ENCODE measurements at places on chromosomes 6 and 20. TPM values are rescaled to one million over a fixed set of nuclear protein-coding genes. Genes with fewer than 3 reads are reported as not detected.

DNA sequence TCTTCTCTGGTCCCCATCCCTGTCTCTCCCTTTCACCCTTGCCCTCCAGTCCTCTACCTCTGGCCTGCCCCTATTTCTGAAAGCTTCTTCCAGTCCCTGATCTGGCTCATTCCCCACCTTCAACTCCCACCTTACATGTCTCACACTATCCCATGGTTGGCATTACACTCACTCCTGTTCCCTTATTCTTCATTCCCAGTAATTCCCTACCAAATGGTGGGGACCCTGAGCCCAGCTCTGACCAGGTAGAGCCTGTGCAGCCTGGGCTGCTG lies 6.4 kb downstream of the TP53INP2 start:
- no peak for DNase-seq

Gene IMPG1
- not detected for total RNA-seq

DNA sequence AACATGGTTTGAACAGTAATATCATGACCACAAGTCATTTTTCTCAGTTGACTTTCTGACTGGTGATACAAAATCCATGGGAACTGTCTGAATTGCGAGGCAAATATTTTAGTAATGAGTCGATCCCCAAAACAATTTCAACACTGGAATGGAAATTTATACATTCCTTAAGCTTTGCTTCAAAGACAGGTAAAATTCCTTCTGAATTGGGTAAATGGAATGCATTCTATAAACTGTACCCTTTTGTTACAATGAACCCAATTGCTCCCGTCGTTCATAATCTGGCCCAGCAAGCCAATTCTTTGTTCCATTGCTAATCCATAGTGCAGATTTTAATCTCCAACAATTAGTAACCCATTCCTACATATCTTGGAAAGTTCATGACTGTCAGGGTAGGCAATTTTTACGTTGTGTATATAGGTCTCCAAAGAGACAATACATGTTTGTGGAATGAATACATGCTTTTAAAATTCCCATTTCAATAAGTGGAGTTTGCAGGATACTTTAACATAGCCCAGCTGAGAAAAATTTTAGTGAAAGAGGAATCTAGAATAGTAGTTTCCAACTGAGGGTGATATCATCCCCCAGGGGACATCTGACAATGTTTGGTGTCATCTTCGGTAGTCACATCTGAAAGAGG lies 32.7 kb downstream of the CYP24A1 start:
- peak; percentile 97 for DNase-seq

Gene GRIK2
- total RNA-seq, result 2.4 TPM

- DNase-seq, result no peak
Observed at GRCh38 chr6:114690625-114691024, 347.8 kb upstream of the HS3ST5 start.

DNA sequence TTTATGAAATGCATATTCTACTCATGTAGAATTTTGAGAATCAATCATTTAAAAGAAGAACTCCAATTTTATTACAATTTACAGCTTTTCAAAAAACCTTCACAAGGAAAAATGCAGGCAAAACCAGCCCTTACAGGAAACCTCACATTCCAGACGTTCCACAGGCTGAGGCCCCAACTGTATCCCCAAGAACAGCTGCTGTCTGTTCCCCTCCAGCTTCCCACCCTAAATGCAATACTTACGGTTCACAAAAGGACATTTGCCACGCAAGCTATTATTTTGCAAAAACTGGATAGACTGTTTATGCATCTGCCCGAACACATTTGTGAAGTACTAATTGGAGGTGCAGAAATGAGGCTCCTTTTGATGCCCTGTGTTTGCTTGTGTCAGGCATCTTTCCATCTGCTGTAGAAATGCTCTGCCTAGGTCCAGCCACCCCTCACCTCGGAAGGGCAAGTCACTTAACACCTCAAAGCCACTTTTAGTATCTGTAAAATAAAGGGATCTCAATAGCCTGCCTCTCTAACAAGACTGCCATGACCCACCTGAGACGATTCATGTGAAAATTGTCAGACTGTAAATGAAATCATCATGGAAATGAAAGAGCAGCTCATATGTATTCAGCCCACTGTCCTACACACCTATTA lies 26.5 kb downstream of the PDE10A start:
- DNase-seq, result no peak

DNA sequence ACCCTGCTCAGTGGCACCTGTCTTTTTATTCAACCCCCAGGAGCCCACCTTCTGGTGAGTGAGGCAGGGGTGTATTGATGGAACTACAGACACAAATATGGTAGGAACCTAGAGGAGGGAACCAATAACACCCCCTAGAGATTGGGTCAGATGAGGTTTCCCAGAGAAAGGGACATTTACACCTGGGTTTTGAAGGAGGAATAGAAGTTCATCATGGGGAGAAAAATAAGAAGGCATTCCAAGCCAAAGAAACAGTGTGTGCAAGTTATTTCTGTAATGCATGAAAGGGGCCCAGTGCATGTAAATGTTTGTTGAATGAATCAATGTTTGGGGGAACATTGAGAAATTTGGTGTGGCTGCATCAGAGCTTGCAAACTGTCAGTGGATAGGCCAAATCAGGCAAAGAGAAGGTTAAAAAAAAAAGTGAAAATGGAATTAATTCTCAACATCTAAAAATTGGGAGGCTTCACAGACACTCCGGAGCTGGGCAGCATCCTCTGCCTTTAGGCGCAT lies 11.1 kb upstream of the KIAA1755 start:
- no peak for DNase-seq

Gene SGK2
- not detected for total RNA-seq
